ENCODE measurements at places on chromosomes 6 and 20.

DNA sequence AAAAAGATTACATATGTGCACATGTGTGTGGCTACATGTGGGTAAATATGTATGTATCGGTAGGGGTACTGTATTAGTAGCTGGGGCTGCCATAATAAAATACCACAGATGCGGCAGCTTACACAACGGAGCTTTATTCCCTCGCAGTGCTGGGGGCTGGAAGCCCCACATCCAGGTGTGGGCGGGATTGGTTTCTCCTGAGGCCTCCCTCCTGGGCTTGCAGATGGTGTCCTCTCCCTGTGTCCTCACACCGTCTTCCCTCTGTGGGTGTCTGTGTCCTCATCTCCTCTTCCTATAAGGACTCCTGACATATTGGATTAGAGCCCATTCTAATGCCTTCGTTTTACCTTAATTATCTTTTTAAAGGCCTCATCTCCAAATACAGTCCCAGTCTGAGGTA lies 97.7 kb downstream of the LY86 start:
- no peak for DNase-seq

- no peak for DNase-seq
Observed at GRCh38 chr20:59289994-59290393, 10.4 kb upstream of the EDN3 start.

GRCh38 chr20:38191654-38192053 lies 26.6 kb upstream of the TGM2 start:
- DNase-seq: no peak

GRCh38 chr20:4342609-4343008 lies 327.3 kb upstream of the RNF24 start:
- DNase-seq: no peak

- DNase-seq: no peak
Observed at GRCh38 chr6:121247386-121247785, 86.9 kb downstream of the TBC1D32 start.

GRCh38 chr6:19873031-19873430 lies 35.9 kb downstream of the ID4 start:
- no peak for DNase-seq

DNA sequence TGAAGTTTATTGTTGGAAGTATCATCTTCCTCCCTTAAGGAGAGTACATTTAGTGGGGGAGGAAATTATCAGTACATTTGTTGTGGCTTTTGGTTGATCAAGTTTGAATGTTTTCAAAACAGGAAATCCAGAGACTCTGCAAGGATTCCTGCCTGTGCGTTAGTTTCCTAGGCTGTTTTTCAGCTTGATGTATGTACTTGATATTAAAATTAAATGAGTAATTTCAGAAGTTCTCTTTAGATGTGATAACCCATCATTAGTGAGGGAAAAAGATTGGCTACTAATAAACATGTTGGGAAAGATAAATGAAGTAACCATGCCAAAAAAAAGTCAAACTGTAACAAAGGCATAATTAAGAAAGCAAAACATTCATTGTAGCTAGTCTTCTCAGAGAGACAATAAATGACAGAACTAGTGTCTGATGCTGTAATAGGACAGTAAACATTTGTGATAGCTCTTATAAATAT lies 88.0 kb upstream of the TULP1 start:
- DNase-seq: no peak

GRCh38 chr20:10463622-10464021 lies 28.5 kb downstream of the SLX4IP start:
- no peak for DNase-seq

- no peak for DNase-seq
Observed at GRCh38 chr6:78199044-78199443, 546.2 kb downstream of the MEI4 start.

DNA sequence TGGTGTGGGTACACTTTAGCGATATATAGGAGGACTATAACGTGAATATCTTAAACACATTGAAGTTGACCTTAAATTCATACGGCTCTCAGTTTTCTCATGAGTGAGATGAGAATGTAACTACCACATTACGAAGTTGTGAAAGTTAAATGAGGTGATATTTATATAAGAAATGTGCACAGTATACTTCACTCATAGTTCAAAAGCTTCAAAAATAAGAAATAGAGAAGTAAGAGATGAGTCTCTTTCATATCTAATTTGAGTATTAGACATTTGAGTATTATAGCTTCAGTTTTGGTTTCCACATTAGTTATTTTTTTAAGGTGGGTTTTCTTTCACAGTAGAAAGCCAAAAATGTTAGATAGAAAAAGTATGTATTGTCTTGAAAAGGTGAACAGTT lies 183.3 kb downstream of the NKAIN2 start:
- DNase-seq: no peak

GRCh38 chr6:126721581-126722160 lies 381.8 kb downstream of the CENPW start:
- no peak for DNase-seq

DNA sequence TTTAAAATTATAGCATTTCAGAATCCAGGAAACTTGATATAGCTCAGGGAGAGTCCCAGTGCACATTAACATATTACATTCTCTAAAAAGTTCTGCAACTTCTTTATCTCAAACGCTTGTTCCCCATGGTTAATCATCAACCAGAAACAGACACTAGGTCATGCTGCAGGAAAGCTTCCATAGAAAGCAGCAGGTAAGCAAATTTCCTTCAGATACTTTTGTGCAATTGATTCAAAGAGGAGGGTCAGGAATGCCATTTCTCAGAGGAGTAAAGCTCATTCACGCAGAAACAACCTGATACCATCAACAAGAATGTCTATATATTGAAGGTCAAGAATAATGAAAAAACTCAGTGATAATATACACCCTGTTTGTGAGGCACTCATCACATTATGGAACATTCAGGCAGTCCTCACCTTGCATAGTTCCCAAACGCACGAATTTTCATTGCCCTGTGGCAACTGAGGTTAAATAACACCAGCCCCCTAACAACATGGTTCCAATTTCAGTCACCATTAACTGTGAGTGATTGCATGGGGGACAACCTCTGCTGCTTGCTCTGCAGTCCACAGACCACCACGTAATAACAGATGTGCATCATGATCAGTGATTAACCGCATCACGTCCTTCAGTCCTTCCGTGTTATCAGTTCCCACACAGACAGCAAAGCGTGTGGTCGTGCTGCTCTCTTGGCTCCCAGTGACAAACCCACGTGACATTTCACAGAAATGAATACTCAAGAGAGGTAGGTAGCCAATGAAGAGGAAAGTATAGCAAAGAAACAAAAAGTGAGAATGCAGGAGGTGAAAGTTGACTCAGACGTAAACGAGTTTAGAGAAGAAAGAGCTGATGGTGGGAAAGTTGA lies 95.7 kb downstream of the LY86 start:
- DNase-seq: no peak

GRCh38 chr6:1436334-1437306 lies 47.2 kb downstream of the FOXF2 start:
- DNase-seq: no peak

GRCh38 chr20:51385646-51386530 lies 156.6 kb downstream of the NFATC2 start:
- DNase-seq: no peak

- DNase-seq: no peak
Observed at GRCh38 chr20:41854765-41855164, 236.6 kb upstream of the CHD6 start.

DNA sequence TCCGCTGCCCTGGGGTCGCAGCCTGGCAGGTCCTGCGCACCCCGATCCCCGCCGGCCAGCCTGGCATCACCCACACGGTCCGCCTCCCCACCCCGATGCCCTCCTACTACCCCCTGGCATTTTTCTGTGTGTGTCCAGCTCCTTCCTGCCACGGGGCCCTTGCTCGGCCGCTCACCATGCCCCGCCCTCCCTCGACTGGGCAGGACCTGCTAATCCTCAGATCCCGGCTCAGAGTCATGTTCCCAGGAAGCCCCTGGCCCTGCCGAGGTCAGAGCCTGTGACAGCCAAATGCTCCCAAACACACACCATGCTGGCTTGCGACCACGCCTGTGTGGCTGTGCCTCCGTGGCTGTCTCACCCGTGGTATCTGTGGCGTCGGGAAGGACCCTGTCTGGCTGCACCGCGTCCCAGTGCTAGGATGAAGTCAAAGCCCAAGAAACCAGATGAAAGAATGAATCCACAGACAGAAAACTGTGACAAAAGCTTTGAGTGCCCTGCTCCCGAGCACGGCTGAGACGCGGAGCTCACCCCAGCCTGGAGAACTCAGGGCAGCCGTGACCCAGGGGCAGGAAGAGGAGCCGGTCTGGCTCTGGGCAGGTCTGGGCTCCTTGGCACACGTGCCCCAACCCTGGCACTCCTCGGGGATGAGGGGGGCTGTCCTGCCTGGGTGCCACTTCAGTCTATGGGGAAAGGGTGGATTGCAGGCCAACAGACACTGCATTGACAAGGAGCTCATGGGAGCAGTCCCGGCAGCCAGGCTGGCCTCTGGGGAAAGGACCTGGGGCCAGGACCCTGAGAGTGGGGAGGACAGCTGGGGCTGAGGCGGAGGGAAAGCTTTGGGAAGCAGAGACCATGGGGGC lies 20.8 kb upstream of the SLCO4A1 start:
- DNase-seq: no peak

DNA sequence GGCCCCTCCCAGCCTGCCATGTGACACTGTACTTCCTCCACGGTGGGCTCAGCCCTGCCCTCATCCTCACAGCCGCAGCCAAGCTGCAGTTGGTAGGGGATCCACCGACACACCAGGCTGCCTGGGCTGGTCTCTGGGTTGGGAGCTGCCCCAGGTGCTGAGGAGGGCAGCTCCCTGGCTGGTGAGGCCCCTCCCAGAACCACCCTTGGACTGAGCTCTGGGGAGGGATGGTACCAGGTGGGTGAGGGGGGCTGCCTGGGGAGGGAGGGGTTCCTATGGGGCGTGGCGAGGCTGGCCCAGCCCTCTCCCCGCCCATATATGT lies 185 bp upstream of the TNFRSF6B start:
- no peak for DNase-seq

DNA sequence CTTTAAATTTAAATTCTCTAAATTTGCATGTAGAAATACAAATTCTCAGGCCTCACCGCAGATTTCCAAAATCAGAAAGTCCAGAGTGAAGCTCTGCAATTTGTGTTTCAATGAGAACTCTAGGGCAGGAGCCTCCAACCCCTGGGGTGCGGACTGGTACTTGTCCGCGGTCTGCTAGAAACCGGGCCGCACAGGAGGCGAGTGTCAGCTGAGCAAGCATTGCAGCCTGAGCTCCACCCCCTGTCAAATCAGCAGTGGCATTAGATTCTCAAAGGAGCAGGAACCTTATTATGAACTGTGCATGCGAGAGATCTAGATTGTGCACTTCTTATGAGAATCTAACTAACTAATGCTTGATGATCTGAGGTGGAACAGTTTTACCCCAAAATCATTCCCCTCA lies 203.0 kb upstream of the PCSK2 start:
- DNase-seq: no peak

- DNase-seq: no peak
Observed at GRCh38 chr20:60100780-60101179, 142.6 kb downstream of the CDH26 start.

- DNase-seq: no peak
Observed at GRCh38 chr20:10595266-10595665, 78.5 kb downstream of the JAG1 start.

DNA sequence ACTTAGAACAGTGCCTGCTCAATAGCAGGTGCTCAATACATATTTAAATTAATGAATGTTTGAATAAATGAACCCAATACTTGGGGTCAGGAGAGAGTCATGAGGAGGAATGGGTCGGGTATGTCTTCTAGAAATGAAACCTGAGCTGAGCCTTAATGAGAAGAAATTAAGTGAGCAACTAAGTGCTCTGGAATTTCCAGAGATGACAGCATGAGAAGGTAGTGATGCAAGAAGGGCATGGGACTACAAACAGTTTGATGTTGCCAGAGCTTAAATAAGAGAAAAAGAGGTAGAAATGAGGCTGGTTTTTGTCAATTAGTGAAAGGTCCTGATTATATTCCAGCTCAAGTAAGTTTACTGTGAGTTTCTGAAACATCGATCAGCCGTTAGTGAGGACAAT lies 82.9 kb downstream of the PDE10A start:
- DNase-seq: no peak

DNA sequence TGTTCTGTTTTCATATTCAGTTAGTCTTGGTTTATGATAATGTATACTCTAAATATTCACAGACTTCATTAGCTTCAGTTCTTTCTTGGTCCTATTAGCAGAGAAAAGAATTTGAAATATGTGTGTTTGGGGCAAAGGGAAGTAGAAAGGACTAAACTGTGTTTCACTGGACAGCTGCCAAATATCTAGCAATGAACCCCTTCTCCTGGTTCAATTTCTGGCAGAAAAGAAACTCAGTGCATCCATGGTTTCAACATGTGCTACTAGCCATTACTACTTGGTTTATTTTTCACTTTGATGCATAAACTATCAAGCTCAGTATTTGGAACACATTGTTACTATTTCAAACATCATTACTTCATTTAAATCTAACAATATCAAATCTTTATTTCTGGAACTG lies 43.6 kb downstream of the FBXL4 start:
- DNase-seq: no peak

DNA sequence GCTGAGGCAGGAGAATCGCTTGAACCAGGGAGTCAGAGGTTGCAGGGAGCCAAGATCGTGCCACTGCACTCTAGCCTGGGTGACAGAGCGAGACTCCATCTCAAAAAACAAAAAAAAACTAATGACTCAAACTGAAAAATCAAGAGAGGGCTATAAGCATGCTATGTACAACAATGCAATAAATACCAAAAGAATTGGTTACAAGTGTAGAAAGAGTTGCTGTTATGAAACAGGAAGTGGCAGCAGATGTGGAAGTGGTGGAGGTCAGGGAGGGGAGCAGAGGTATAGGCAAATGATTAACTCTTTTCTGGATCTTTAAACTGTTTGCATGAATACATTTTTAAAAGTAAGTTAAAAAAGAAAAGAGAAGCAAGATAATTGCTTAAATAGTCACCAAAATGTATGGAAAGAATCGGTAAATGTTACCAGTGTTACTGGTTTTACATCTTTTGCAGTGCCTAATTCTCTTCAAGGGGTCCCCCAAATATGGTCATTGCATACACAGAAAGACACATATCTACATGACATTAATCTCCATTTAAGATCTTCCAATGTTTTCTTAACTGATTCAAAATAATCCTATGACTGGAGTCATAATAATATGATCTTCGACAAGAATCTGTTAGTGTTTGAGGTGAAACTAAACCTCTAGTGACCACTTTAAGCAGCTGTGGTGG lies 15.0 kb downstream of the CALHM6 start:
- DNase-seq: no peak

DNA sequence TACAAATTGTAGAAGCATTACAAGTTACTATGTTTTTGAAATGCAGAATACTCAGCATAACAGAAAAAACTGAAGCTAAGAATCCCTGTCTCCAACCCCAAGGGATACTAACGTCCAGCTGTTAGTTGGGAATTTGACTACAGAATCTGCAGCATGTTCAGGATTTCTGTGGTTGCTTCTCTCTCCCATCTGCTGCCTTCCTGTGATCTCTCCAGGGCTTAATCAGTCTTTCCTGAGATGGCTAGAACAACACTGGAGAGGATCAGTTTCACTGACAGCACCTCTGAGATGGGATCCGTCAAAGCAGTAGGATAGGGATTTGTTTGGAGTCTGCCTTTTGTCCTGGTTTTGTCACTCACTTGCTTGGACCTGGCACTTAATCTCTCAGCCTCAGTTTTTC lies 73.3 kb upstream of the NUP153 start:
- no peak for DNase-seq

Data from effector memory CD4-positive, alpha-beta T cell (primary cell).